ENCODE measurements at places on chromosomes 1 and 21.

- DNase-seq: no peak
These were observed 242.1 kb downstream of the GRIK1 start for GRCh38 chr21:29697555-29698193.

GRCh38 chr1:232521660-232522059 is 108.3 kb downstream of the SIPA1L2 start:
- DNase-seq: no peak

- no peak for DNase-seq
These were observed at the start of gene SEMA4A for GRCh38 chr1:156153362-156153761. Gene SEMA4A, plus strand, starts transcription at chr1:156153585. Its CDS starts 994 bp downstream, at chr1:156154579.

GRCh38 chr21:36534656-36535055 is 54.7 kb upstream of the CLDN14 start:
- DNase-seq: no peak

DNA sequence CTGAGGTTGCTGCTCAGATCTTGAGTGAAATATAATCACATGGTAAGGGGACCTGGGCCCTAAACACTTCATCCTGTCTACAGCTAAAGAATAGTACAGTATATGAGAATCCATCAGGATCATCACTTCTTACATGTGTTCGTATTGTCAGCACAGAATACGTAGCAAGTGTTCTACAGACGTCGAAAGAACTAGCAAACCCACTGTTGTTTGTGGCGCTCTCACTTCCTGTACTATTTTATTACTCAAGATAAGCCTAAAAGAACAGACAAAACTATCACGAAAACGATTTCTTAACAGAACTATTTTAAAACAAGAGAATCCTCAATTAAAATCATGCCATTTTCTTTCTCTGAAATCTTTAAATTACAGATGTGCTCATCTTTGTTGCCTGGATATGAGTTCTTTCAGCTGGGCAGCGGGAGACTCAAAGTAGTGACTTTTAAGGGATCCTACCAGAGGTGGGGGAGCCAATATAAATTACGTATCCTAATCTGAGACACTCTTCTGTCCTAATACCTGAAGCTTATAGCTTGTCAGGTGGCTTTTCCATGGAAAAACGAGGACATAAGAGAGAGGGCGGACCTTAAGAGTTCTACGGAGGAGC is 724 bp downstream of the ST7L start:
- DNase-seq: no peak

- DNase-seq: no peak
These were observed 211.6 kb upstream of the SAMSN1 start for GRCh38 chr21:14757533-14758327.

GRCh38 chr1:111603979-111604378 is 15.6 kb upstream of the RAP1A start:
- DNase-seq: peak; percentile 46

DNA sequence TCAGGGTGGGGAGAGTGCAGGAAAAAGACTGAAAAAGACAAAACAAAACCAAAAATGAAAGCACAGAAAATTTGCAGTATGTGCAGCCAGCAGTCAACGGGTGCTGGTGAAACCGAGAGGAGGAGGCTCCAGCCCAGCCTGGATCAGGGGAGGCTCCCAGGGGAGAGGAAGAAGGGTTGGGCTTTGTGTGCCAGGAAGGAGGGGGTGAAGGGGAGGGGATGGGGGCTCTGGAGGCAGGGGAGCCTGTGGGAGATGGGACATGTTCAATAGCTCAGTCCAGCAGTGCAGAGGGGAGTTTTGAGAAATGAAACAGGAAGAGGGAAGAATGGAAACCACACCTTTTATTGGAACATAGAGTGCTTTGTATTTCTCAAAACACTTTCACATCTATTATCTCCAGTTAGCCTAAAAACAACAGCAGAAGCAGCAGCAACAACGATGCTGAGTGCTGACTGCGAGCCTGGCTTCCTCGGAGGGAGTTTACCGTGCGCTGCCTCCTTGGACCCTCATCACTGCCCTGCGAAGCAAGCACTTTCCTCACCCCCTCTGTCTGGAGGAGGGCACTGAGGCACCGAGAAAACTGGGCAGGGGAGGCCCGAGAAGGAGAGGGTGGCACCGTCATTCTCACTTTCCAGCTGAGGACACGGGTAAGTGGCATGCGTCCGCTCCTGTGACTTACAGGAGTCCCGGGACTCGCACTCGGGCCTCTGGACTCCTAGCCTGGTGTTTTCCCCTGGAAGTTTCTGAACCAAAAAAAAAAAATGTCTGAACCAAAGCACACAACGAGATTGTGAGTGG is 62.9 kb downstream of the MDM4 start:
- DNase-seq: no peak

DNA sequence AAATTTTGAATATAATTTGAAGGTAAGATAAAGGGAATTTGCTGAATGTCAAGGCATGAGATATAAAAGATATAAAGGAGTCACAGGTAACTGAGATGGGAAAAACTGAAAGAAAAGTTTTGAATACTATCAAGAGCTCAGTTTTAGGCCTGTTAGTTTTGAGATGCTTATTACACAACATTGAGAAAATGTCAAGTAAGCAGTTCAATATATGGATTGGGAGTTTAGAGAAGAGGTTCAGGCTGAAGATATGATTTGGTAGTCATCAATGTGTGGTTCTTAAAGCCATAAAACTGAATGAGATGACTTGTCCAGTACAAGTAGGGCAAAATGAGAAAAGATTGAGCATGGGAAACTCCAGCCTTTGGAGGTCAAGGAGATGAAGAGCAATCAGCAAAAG is 4.7 kb upstream of the RNPC3 start:
- no peak for DNase-seq

DNA sequence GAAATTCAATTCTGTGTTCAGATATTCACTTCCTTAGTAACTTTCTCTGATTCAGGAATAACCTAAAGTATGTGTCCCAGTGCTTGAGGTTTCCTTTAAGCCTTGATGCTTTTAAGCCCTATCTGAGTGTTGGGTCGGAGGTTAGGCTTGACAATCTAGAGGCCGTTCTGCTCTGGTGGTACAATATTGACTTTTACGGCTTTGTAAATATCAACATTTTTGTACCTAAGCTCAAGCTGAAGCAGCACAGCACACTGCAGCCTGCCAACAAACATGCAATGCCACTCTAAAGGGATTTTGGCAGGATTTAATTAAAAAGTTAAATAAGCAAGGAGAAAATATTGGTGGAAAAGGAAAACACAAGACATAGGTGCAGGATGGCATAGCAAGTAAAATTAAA is 279.2 kb downstream of the NEGR1 start:
- DNase-seq: no peak

DNA sequence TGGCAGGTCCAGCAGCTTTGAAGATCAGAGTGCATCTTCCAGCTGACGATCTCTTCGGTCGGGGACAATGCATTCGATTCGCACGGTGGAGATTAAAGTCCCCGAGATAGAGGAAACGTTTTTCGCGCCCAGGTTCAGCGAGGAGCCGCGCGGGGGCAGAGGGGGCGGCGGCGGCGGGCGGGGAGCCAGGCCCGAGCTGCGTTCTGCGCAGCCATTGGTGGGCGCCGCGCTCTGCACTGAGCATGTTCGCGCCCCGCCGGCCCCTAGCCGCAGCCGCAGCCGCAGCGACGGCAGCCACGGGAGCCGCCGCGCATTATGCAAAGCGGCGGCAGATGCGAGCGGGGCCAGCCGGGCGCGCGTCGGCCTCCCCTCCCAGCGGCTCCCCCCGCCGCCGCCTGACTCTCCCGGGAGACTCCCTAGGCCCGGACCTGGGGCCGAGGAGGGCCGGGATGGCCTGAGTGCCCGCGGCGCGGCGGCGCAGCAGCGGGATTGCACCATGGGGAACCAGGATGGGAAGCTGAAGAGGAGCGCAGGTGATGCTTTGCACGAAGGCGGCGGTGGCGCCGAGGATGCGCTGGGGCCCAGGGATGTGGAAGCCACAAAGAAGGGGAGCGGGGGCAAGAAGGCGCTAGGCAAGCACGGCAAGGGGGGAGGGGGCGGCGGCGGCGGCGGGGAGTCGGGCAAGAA is at the start of gene FMN2:
Gene FMN2 (plus strand): TSS at position 270 of the 687 bp plus-strand sequence. CDS start 227 bp downstream, at position 497.
- DNase-seq: no peak

- no peak for DNase-seq
These were observed 19.1 kb downstream of the USP48 start for GRCh38 chr1:21763694-21764419.

- no peak for DNase-seq
These were observed 104.4 kb downstream of the CACHD1 start for GRCh38 chr1:64574301-64574700.

DNA sequence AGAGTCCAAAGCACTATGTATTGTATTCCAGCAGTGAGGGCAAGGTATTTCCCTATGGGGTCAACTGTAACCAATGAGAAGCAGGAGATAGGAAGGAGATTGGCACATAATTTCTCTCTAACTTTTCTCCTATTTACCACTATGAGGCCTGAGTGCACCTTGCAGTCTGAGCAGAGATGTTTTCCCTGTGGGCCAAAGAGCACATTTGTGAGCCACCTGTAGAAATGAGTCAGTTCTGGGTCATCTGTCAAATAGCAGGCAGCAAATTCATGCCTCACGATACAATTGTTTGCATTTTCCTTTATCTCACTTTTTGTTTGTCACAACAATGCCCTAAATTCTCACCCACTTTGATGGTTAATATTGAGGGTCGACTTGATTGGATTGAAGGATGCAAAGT is 547.2 kb upstream of the NCAM2 start:
- DNase-seq: no peak

- DNase-seq: no peak
These were observed 1.5 kb downstream of the GALNT2 start for GRCh38 chr1:230068621-230068873.

- DNase-seq: no peak
These were observed 1.7 kb downstream of the ASPM start for GRCh38 chr1:197144570-197145325.

DNA sequence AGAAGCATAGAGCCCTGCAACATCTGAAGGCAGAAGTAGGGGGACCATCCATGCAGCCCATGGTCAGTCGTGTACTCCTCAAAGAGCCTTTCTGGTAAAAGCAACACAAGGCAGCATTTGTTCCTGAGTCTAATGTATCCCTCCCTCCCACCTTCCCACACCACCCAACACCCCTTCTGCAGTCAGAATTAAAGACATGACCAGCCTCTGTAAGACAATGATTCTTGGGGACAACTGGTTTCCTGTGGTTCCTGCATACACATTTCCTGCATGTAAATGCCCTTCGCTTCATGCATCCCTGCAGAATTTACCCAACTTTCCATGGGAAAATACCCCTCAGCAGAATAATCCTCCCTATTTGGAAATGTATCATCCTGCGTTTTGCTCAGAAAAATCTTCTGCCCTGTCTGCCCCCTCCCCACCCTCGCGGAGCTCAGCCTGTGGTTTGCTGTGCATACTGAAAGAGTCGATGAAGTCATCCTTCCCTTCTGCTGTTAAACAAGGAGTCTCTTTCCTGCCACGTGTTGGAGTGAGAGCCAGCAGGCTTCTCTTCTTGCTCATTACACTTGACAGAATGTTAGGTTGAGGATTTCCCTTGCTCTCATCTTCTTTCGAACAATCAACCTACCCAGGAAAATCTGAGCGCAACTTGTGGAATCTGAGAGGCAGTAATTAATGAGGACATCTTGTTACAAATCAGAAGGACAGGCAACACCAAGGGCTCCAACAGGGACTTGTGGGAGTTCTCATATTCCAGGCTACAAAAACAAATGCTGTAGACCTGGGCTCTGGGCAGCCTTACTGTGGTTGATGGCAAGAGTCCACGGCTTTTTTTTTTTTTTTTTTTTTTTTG is 4.7 kb downstream of the TNN start:
- DNase-seq: no peak

GRCh38 chr1:226552061-226552460 is 3.5 kb downstream of the STUM start:
- no peak for DNase-seq

DNA sequence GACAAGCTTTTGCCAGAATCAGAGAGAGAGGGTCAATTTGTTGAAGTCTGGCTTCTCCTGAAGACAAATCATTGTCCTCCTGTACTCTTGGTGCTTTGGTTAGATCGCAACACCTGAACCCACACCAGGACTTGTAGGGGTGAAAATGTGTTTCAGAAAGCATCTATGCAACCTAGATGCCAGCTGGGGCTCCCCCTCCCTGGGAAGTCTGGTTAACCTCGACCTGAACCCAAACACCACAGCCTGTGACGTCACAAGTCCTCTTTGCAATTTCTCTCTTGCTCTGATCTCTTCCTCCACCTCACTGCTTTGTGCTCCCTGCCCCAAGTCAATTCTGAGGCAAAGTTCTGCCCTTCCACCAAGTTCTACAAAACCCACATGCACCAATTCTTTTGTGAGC is 42.8 kb upstream of the USP24 start:
- peak; percentile 15 for DNase-seq

- DNase-seq: no peak
These were observed 56.1 kb downstream of the KAZN start for GRCh38 chr1:14654554-14654953.

DNA sequence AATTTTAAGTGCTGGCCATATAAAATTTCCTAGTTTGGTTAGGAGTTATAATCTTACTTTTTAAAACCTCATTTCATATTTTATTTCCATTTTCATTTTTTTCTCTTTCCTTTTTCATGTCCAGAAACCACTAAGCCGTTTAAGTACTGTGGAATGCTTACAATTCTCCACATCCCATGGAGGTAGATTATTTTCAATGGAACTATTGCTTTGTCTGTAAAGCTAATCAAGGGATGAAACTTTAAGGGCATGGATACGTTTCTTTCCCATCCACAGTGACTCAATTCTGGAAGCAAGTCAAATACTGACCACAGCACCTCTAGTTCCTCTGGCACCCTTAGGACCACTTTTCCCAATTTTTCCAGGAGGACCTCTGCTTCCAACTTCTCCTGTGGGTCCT is 139.1 kb upstream of the ZNHIT6 start:
- DNase-seq: no peak

- no peak for DNase-seq
These were observed 237.8 kb downstream of the TRABD2B start for GRCh38 chr1:47759251-47759935.

- no peak for DNase-seq
These were observed 372.2 kb downstream of the MRPL39 start for GRCh38 chr21:25234857-25235801.

GRCh38 chr1:35426097-35426586 is 131.1 kb downstream of the KIAA0319L start:
- DNase-seq: no peak

DNA sequence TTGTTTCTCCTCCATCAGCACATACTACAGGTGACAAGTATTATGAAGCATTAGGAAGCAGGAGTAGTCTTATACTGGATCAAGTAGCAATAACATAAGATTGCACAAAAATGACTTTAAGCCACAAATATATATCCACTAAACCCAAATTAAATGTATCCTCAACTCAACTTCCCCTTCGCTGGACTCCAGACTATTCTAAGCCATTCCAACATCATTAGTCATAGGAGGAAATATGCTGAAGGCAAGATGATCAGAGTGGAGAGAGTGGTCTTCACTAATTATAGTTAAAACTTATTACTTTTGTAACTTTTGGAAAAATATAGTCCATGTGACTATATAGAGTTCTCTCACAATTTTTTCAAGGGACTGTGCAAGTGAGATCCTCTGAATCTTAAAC is 390.7 kb upstream of the ZP4 start:
- no peak for DNase-seq

DNA sequence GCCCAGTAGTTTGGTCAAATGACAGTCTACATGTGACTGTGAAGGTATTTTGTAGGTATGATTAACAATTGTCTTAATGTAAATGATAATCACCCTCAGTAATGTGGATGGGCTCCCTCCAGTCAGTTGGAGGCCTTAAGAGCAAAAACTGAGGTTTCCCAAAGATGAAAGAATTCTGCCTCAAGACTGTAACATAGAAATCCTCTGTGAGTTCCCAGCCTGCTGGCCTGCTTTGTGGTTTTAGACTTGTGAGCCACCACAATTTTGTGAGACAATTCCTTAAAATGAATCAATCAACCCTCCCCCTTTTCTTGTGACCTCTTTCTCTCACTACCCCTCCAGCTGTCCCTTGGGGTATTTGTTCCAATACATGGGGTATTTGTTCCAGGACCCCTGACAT is 226.4 kb upstream of the DPYD start:
- DNase-seq: no peak
